Glomerular endothelial cell (primary cell): ENCODE measurements at places on chromosomes 11 and 22. TPM values are rescaled to one million over a fixed set of nuclear protein-coding genes. Genes with fewer than 3 reads are reported as not detected.

DNA sequence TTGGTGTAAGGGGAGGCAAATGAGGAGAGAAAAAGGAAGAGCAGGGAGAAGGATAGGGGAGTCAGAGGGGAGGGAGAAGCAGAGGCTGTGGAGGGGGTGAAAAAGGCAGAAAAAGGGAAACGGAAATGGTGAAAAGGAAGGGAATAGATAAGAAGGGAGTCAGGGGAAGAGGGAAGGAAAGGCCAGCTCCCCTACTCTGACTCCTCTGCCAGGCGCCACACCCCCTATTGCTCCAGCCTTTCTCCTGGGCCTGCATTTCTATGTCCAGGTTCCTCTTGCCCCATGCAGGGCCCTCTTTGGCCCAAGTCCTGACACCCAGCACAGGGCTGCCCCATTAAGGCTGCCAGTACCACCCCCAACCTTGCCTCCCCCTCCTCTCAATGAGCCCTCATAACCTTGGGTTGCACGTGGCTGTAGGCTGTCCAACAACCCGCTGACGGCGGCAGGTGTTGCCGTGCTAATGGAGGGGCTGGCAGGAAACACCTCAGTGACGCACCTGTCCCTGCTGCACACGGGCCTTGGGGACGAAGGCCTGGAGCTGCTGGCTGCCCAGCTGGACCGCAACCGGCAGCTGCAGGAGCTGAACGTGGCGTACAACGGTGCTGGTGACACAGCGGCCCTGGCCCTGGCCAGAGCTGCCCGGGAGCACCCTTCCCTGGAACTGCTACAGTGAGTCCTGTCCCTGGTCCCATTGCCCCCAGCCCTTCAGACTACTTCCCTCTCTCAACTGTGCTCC is 3.4 kb upstream of the NHERF4 start:
- no peak for DNase-seq

DNA sequence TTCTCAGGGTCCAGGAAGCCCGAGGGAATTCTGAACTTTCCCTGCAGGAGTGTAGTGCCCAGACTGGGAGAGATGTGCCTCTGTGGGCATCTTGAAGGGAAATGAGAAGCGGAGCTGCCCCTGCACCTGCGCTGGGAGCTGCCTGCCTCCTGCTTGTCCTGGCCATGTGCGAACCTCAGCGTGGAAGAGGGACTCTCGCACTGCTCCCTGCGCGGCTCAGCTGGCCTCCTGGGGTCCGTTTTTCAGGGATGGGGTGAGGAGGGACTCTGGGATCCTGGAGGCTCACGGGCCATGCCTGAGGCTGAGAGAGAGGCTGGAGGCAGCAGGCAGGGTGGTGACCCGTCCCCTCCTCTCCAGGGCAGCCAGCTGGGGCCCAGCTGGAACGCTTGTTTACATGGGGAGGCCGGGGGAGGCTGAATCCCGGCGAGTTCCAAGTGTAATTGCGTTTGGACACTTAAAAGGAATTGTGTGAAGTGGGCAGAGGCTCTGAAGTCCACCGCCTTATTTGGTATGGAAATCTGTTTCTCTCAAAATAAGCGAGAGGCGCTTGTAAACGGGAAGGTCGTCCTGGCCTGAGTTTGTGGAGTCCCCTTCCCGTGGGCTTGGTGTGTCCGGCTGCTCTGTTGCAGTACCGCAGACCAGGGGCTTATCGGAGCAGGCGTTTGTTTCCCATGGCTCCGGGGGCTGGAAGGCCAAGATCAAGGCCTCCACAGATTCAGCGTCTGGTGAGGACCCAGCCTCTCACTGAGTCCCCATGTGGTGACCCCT is 1.2 kb upstream of the MRGPRF start:
- DNase-seq = no peak

- no peak for DNase-seq
Observed at GRCh38 chr11:68950270-68950669, 30.5 kb downstream of the MRGPRD start.

DNA sequence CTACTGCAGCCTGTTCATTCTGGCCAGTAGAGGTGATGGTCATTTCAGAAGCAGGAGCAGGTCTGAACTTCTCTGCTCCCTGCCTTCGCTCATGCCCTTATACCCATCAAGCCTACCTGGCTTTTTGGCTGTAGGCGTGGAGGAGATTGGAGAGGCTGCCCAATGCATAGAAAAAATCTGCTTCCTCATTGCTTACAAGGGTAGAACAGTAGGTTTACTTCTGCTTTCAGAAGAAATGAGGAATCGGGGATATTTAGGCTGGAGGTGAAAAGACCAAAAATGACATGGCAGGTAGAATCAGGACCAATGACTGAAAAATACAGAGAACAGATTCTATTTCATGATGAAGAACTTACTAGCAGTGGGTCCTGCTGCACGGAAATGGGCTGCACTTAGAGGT is 72.9 kb upstream of the YWHAH start:
- DNase-seq = no peak

- DNase-seq = no peak
Observed at GRCh38 chr11:34682825-34683224, 61.9 kb downstream of the EHF start.

GRCh38 chr11:33492596-33492995 is 208.0 kb downstream of the C11orf91 start:
- no peak for DNase-seq

DNA sequence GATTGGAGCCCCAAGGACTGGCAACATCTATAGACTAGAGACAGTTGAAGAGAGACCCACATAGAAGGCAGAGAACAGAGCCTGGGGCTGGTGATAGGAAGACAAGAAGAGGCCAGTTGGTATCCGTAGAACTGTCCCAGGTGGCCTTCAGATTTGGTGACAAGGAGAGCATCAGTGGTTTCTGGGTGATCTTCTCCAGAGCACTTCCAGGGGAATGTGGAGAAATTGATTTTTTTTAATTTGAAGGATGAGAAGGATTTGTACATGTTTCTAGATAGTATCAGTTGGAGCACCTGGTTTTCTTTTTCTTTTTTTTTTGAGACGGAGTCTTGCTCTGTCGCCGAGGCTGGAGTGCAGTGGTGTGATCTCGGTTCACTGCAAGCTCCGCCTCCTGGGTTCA is 14.8 kb downstream of the SLC3A2 start:
- DNase-seq = no peak

DNA sequence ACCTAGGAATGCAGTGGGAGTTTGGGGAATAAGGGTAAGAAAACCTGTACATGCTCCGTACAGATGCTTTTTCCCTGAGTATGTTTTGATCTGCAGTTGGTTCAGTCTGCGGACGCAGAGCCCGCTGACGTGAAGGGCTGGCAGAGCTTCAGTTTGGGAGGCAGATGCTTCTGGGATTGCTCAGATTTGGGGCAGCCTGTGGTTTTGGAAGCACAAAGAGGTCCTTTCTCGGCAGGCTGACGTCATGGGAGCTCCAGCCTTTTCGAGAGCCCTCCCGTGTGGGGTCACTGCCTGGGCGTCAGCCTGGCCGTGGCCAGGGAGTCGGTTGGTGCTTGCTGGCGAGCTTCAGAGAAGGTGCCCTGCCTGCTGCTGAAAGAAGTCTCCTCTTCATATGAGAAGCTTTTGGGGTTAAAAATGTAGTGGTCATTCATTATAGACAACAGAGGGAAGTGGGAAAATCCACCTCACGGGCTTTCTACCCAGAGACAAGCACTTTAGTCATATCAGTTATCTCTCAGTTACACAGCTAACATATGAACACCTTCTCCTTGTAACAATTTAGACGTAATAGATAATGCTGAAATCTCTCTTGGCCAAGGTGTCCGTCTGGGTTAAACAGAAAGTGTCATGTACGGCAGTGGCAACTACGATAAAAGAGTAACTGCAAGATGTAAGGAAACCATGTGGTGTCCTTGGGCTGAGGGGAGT is 26.8 kb downstream of the TPCN2 start:
- no peak for DNase-seq

DNA sequence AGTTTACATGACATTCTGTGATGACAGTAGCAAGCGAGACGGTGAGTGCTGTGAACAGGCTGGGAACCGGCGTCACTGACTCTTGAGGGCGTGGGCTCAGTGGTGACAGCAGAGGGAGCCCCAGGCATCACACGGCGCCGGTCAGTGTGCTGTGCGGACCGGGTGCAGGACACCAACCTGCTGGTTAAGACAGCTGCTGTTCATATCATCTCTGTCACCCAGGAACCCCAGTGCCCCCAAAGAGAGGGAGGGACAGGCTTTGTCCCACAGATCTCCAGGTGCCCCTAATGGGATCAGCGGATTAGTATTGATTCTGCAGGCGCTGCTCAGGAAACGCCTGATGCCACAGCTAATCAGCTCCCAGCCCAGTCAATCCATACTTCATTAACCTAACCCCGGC is 18.4 kb downstream of the B3GAT1 start:
- DNase-seq = no peak

DNA sequence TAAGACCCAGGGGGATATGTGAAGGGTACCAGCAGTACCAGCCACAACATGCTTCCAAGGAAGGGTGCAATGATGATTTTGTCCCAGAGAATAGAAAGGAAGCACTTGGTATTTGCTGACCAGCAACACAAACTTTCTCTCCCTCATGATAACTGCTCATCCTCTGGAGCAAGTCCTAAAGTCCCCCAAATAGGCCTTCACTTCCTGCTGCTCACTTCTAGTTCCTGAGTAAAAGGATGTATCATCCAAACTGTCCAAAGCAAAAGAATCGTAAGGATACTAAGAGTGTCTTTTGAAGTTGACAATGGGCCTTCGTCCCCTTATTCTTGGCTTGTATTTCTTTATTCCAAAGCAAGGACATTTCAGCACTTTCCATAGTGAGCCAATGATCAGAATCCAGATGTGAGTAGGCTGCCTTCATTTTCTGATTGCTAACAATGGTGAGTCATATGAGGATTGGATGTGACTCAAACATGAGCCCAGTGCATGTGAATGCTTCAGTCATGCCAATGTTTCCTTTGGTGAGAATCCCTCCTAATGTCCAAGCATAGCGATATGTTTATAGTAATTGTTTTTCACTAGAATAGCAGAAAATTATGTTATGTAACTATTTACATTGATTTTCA is 243.4 kb upstream of the POU2AF2 start:
- DNase-seq = no peak

GRCh38 chr22:43039800-43040199 is 24.9 kb upstream of the PACSIN2 start:
- no peak for DNase-seq

DNA sequence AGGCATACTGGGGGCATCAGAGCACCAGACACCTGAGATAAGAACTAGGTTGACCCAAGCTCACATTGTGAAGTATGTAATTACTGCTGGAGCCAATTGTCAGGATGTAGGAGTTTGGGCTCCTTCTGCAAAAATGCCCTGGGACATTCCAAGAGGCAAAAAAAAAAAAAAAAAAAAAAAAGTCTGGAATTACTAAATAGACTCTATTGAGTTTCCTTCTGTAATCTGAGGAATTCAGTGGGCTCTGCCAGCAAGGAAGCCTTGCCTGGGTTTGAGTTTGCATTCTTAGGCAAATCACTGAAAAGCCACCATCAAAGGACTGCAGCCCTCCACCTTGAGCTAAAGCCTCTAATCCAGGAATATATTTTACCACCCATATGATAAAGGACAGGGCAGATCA is 8.0 kb upstream of the CAVIN3 start:
- no peak for DNase-seq

- DNase-seq = no peak
Observed at GRCh38 chr11:9834291-9834690, 170.4 kb downstream of the SWAP70 start.

DNA sequence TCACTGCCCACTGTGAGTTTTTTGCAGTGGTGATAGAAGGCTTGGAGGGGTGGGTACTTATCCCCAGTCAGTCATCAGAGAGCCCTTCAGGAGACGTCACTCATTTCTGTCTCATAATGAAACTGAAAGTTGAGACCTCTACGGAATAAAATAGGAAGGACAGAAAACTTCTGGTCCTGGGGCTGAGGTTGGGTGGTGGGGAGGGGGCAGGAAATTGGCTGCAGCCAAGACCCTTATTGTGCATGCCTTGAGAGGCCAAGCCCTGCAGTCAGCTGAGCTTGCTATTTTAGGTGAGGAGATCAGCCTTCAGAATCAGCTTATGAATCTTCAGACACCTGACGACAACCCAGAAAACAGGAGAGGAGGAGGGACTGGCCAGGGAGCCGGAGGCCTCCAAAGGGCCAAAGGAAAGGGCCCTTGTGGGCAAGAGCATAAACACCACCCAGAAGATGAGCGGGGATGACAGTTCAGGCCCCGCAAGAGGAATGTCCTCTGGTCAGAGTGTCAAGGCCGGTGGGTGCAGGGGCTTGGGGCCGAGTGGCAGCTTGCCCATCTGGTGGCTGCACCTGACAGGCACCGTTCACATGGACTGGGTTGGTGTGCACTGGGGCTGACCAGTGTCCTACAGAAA is 17.9 kb upstream of the ADA2 start:
- no peak for DNase-seq

DNA sequence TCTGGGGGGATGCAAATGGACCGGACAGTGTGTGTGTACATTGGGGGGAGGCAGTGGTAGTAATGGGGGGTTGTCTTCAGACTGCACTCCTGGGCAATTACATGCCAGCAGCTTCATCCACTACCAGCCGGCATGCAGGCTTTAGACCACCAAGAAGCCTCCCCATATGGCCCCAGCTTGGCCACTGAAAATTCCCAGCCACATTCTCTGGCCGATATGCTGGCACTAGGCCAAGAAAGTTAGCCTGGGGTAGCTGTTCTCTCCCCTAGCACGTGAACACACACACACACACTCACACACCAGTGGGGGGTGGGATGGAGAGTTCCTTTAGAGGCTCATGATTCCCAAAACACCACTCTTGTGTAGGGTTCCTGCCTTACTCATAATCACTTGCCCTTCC is 3.6 kb upstream of the ROBO3 start:
- DNase-seq = no peak

TREH gene
- not detected in 2 replicates for total RNA-seq

FAM168A gene
- total RNA-seq = 16.9 and 20.4 TPM in 2 replicates

PHETA2 gene
- total RNA-seq = 17.3 and 18.9 TPM in 2 replicates
